ENCODE measurements at places on chromosomes 2 and 18.

- DNase-seq = no peak
These were observed 420.7 kb downstream of the ERBB4 start for GRCh38 chr2:212117926-212118325.

DNA sequence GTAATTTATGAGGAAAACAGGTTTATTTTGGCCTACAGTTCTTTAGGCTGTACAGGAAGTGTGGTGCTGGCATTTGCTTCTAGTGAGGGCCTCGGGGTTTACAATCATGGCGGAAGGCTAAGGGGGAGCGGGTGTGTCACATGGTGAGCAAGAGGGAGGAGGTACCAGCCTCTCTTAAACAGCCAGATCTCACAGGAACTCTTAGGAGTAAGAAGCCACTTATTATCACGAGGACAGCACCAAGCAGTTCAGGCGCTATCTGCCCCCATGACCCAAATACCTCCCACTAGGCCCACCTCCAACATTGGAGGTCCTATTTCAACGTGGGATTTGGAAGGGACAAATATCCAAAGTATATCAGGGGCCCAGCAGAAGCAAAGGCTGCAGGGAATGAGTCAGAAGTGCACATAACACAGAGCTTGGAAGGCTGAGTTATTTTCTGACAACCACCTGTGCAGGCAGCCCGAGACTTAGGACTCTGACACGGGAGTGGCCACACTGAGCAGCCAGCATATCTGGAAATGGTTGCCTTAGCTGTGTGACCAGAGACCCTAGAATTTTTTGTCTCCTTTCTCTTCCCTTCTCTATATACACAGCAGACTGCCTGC, 170.9 kb downstream of the PRPF40A start:
- no peak for DNase-seq

- DNase-seq = no peak
These were observed 36.5 kb upstream of the ZFP36L2 start for GRCh38 chr2:43262951-43263350.

DNA sequence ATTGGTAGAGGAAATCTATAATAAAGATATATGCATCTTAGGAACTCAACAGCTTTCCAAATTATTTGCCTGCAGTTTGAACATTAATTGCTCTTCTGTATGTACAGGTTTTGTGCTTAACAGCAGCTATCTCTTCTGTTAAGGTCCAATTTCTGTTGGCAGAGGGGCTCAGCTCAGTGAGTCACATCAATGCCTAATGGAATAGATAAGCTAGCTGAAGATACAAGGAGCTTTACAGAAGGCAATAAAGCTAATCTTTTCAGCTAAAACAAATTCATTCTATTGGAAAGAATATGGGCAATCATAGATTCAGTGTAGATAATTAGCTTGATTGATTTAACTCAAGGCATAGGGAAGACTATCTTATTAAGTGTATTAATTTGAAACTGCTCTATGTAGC, 58.4 kb upstream of the UNC80 start:
- DNase-seq = no peak

DNA sequence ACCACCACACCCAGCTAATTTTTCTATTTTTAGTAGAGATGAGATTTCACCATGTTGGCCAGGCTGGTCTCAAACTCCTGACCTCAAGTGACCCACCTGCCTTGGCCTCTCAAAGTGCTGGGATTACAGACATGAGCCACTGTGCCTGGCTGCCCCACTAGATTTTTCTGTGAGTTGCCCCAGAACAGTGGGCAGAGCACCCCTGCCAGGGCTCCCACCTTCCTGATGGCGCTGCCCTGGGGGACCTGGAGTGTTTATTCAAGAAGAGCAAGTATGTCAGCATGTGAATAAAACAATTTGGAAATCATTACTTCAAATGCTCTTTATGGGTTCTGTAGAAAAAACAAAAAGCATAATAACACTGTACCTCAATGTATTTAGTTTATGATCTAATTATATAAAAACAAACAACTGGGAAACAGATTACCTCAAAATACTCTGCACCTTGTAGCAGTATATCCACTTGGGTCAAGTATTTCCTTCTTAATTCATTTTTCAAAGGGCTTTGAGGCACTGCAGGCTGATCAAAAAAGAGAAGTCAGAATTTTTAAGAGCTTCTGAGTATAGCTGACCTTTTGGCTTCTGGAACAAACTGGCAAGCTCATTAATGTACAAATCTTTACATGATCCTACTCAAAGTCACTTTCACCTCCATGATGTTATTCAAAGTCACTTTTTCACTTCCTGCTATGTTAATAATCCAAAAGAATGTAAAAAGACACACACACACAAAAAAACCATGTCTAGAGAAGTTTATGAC, 8.9 kb downstream of the HJURP start:
- DNase-seq = no peak

- DNase-seq = no peak
These were observed 3.2 kb downstream of the UBXN4 start for GRCh38 chr2:135744760-135745314.

GRCh38 chr2:59604123-59604522, 949.3 kb downstream of the BCL11A start:
- no peak for DNase-seq

- peak; percentile 11 for DNase-seq
These were observed 61.0 kb upstream of the TAF1B start for GRCh38 chr2:9782197-9782719.

DNA sequence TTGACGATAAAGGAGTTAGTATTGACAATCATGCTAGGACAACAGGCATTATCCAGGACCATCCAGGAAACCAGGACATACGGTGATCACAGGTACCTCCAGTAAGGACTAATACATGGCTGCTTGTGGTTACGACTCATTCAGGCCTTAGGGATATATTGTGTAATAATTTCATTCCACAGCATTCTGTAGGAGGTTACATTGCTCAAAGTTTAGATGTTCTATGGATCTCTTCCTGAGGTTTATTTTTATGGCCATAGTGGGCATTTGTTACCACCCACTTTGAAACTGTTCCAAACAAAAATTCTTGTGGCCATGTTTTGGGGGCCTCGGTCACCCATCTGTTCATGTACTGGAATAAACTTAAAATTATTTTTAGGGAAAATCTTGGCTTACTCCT, 431.6 kb downstream of the METTL4 start:
- DNase-seq = no peak

- no peak for DNase-seq
These were observed 119.8 kb downstream of the PTPN4 start for GRCh38 chr2:119879502-119879901.

DNA sequence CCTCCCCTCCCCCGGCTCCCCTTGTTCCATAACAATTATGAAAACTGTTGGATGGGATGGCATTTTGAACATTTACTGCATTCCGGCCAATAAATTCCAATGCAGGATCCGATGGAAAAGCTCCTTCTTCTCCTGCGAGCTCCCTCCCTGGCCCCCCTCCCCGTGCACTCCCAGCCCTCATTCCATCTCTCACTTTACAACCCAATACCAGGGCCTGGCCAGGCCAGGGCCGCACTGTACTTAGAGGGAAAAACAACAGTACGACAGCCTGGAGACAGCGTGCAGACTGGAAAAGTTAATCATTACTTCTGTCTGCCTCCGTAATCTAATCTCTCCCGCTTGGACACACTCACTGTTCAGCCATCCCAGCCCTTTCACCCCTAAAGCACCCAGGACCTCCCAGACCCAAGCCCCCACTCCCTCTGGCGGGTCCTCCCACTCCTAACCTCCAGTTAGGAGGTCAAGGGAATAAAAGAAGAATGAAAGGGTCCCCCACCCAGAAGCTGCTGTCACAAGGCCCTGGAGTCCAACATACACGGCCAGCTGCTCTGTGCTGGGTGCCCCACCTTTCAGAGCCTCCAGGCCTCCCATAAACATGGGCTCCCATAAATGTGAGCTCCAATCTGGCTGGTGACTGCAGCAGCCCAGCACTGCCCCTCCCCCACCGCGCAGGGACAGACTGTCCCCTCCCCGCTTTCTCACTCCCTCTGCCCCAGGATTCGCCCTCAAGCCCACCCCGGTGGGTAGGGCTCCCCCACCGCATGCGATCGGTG, 20.6 kb downstream of the SMAD7 start:
- DNase-seq = no peak

GRCh38 chr2:236171680-236172254, 3.6 kb upstream of the GBX2 start:
- DNase-seq = no peak

- no peak for DNase-seq
These were observed 373.8 kb upstream of the SYT4 start for GRCh38 chr18:43651057-43651456.

DNA sequence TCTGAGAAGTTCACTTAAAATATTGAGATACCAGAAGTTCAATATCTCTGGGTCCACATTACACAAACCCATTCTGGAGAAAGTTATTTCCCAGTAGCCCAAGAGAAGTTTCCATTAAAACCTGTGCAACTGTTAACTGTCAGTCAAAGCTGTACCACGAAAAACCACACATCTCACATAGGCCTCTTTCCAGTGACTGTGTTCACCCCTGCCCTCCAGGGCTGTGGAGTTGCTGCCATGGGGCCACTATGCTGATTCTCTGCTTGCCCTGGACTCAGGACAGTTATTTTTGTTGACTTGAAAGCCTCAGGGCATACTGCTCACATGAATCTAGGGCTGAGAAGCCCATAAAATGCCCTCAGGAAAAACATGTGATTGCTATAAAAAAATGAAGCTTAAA, 153.8 kb downstream of the PIEZO2 start:
- DNase-seq = no peak

DNA sequence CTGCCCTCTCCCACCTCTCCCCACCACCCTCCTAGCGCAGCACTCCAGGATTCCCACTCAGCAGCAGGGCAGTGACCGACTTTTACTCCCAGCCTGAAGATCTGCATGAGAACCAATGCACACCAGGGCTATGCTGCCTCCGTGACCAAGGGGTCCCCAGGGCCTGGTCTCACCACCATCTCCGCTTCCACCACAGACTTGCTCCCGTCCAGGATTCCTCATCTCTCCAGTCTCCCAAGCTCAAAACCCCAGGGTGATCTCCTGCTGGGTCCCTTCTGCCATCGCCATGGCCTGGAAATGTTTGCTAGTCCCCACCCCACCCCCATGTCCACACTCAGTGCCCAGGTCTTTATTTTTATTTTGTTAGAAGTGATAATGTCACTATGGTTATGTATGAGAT, 2.1 kb upstream of the CIDEA start:
- no peak for DNase-seq

DNA sequence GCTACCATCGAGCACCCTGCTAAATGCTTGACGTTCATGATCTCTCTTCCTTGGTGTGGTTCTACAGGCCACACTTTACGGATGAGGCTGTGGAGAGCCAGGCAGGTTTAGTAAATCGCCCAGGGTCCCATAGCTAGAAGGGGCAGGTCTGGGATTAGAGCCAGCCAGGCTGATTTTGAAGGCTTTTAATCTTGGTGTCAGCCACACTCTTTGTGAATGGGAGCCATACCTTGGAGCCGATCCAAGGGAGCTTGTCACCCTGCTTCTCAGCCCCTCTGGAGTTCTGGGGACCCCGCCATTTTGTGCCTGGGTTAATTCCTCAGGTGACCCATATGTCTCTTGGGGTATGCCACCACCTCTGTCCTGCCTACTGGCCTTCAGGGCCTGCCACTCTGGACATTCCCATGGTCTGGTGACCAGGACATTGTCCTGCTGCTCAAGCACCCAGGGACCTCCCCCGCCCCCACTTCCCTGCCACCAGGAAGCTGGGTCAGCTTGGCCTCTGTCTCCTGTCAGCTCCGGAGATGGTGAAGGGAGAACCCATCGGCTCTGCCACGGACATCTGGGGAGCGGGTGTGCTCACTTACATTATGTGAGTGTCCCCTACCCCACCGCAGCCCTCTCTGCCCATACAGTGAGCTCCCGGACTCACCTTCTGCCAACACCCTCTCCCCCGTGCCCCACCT, 7.3 kb upstream of the GMPPA start:
- DNase-seq = no peak

- DNase-seq = no peak
These were observed 1173.1 kb upstream of the ZEB2 start for GRCh38 chr2:145692971-145693478.

DNA sequence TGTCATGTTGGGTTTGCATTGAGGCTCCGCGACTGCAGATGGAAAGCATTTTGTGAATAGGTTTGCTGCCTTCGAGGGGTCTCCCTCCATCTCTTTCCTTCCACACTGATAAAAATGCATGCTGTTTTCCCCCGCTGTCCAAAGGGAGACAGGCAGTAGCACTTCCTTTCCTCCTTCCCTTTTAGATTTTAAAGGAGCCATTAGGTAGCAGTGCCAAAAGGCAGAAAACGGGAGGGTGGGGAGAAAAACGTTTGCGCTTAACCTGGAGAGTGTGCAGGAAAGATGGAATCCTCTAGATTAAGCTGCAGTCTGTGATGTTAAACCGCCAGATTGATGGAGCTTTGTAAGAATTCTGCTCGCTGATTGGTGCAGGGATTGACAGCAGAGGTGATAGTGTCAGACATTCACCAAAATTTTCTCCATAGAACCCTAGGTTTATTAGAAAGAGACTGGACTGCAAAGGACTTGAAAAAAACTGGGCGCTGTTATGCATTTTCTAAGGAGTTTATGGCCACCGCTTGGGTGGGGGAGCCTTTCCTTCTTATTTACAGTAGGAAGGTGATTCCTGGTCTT, 688 bp downstream of the MAPRE2 start:
- no peak for DNase-seq

- no peak for DNase-seq
These were observed 35.3 kb upstream of the GULP1 start for GRCh38 chr2:188256420-188256819.

DNA sequence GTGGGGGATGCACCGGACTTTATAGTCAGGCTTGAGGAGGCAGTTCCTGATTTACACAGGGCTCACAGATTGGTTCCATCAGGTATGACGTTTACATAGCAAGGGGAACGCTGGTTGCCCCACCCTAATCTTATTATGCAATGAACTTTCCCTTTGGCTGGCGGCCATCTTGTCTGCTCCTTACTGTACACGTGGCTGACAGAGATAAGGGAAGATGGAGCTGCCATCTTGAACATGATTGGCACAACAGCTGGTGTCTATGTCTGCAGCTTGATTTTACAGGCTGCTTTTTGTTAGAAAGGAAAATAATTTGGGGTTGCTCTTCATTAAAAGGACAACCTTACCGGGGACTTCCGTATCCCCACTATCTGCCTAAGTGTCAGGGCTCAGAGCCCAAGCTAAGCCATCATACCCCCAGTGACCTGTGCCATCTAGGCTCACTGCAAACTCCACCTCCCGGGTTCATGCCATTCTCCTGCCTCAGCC, 33.5 kb upstream of the ATG16L1 start:
- DNase-seq = no peak

GRCh38 chr2:129165006-129165405, 814.5 kb upstream of the RAB6C start:
- no peak for DNase-seq

DNA sequence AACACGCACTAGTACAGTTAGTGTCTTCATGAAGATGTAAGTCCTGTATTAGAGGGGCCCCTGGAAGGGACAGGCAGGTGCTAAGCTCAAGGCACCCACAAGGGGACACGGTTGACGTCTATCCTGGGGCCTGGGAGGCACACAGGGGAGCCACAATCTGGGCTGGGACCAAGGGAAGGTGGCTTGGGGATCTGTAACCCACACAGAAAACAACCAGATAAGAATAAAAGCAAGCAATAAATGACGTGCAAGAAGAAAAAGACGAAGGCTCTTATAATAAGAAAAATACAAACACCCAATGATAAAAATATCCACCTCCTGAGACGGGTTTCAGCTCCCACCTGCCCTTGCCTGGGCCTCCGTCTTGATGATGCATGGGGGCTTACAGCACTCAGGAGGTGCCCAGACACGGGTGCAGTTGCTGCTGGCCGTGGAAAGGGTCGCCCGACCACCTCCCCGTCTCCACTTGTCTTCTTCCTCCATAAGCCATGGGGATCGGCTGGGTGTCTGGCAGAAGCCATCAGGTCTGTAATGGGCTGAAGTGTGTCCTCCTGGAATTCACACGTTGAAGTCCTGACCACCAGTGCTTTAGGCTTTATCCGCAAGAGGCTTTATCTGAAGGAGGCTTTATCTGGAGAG, 73.9 kb downstream of the TWIST2 start:
- DNase-seq = no peak
